HFF-Myc (cell line): ENCODE measurements at places on chromosomes 11 and 22.

DNA sequence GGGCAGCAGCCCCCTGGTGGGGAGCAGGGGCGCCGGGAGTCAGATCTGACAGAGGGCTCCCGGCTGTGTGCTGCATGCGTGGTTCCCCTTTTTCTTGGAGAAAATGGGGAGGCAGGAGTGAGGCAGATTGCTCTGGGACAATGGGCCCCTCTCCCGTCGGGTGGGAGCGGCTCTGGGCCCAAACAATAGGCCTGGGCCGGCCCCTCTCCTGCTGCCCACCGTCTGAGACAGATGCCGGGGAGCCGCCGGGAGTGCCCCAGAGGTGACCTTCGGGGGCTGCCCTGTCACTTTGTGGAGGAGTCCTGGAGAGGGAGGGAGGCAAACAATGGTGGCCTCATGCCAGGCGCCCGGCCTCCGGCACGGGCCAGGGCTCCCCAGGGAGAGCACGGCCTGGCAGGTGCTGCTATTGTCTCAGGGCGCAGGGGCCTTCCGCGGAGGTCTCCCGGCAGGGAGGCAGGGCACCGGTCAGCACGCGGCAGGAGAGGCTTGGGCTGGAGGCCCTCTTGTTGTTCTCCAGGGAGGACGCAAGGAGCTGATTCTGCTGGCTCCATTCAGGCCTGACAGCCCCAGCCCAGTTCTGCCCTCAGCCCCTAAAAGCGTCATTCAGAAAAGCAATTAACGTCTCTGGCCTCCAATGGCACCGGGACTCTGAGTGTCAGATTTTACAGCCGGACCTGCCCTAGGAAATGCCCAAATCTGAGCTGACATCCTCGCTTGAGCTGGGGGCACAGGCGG, 44.8 kb downstream of the SMIM38 start:
- DNase-seq: no peak

- no peak for DNase-seq
Measured at GRCh38 chr11:133519560-133519959, 12.7 kb downstream of the OPCML start.

DNA sequence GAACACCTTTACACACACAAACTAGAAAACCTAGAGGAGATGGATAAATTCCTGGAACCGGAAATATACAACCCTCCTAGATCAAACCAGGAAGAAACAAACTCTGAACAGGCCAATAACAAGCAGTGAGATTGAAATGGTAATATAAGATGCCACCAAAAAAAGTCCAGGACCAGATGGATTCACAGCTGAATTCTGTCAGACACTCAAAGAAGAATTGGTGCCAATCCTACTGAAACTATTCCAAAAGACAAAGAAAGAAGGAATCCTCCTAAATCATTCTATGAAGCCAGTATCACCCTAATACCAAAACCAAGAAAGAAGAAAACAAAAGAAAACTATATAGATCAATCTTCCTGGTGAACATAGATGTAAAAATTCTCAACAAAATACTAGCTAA, 33.9 kb downstream of the PIWIL3 start:
- no peak for DNase-seq

DNA sequence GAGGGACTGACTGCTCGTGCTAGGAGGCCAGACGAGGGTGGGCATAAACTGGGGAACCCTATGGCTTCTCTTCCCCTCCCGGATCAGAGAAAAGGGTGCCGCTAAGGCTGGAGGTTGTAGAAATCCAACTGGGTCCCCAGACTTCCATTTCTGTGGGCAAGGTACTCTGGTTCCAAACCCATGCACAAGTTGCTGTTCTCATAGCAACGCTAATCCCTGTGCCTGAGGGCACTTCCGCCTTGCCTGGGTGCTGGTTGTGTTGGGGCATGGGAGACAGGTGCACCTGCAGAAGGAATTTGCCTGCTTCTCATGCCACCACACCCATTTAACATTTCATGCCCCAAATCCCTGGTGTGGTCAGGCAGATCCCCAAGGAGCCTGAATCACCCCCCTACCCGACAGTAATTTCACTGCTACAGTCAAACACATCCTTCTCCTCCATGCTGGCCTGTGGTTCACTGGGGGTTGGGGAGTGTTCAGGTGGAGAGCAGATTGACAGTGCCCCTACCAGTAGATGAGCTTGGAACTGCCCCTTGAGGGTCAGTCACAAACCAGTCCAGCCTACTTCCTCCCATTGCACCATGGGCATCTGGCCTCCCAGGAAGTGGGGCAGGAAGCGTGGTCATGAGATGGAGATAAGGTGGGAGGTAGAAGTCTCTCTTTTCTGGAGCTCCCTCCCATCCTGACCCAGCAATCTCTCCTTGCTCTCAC, 1.2 kb downstream of the C2CD2L start:
- no peak for DNase-seq

DNA sequence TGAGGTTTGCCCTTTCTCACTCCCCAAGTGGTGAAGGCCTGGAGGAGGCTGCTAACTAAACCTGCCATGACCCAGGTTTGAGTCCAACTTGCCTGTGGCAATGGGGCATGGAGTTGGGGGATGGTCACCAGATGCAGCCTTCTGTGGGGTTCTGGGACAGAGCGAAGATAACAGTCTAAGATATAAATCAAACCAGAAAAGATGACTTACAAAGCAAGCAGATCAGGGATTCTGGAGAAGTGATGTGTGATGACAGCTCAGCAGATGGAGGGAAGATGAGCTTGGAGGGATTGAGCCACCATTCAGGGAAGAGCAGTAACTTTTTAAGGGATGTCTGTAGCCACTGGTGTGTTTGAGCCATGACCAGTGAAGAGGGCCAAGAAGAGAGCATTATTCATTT, 63.6 kb downstream of the MTNR1B start:
- DNase-seq: no peak

DNA sequence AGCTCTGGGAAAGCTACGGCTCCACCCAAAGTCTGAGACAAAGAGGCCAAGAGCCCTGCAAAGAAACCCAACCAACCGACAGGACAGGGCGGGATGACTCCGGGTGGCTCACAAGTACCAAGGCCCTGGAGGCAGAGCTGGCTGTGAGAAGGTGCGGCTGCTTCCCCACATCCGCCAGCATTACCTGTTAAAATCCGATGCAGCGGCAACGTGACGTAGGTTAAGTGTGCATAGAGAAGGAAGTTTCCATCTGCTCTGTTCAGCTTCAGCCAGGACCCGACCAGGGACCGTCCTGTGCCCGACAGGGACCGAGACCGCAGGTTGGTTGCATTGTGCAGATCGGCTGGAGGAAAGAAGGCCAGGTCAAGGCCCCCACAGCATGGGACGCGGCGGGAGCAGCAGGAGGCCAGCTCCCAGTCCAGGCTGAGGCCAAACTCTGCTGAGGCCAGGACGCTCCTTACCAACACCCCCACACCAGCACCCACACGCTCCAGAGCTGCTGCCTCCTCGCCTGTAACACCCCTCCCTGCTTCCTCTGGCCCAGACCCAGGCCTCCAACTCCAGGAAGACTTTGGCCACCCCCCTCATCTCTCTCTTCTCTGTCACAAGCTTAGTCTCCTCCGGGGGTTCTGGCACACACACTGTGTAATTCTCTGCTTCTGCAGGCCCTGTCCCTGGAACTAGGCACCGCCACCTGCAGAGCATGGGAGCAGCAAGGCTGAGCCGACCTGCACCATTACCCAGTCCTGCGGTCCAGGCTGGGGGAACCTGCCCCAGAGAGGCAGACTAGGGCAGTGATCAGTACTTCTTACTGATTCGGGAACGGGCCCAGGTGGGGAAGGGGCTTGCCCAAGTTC, 34.1 kb downstream of the NUP50 start:
- DNase-seq: no peak

GRCh38 chr11:1772270-1773130, 8.8 kb upstream of the CTSD start:
- DNase-seq: peak; percentile 81

DNA sequence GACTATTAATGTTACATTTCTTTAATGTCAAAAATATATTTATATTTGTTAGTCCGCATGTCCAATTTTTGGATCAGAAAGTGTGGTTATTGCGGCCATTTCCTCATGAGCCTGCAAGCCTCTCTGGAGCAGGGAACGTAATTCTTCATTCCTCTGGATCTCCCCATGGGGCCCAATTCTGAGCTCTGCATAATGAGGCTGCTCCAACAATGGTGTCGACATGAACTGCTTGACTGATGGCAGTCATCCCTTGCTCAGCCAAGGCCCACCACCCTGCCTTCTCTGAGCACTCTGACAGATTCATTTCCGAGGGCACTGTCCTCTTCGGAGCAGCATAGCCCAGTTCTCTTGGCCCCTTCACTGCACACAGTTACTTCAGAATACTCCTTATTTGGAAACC, 3.1 kb upstream of the HEPACAM start:
- DNase-seq: no peak

DNA sequence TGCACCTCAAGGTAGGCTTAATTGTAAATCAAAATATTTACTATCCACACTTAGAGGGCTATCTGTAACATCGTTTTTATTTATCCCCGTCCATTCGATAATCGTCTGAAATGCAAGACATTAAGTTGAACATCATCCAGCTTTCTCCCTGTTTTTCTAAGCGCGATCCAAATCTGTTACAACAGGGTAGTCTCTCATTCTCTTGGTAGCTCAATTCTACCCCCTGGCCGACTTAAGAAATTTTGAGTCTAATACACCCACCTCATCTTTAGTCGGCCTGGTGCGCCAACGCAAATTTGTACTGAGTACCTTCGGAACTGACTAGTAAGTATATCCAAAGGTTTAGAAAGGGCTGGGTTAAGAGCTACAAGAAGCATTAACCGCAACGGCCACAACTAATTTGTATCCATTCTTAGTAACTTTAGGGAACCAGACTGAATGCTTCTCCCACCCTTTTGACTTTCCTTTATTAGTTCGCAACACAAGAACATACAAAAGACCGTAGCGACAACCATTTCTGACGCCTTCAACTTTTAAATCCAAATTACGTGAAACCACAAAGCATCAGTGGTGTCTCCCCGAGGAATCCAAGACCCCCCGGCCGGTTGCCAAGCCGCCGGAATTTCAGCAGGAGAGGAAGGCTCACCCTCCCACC, 1.0 kb upstream of the ZNF143 start:
- no peak for DNase-seq

GRCh38 chr11:132177106-132177505, 806.7 kb downstream of the NTM start:
- DNase-seq: peak; percentile 37

GRCh38 chr11:114078423-114078822, 18.9 kb downstream of the ZBTB16 start:
- no peak for DNase-seq

- DNase-seq: no peak
Measured at GRCh38 chr22:48240935-48241230, 1478.4 kb downstream of the TBC1D22A start.

DNA sequence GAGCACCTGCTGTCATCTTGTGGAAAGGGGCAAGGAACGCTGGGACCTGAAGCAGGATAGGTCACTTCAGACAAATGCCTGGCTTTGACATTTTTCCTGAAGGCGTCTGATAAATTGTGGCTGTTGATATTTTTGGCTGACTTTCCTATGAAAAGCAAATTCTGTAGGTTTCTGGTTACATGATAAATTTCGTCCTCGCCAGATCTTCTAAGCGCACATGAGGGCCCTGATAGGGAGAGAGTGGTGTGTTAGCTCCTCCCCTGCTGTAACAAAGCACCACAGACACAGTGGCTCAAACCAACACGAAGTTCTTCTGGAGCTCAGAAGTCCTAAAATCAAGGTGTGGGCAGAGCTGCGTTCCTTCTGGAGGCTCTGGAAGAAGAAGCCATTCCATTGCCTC, 19.6 kb downstream of the APOL4 start:
- no peak for DNase-seq

DNA sequence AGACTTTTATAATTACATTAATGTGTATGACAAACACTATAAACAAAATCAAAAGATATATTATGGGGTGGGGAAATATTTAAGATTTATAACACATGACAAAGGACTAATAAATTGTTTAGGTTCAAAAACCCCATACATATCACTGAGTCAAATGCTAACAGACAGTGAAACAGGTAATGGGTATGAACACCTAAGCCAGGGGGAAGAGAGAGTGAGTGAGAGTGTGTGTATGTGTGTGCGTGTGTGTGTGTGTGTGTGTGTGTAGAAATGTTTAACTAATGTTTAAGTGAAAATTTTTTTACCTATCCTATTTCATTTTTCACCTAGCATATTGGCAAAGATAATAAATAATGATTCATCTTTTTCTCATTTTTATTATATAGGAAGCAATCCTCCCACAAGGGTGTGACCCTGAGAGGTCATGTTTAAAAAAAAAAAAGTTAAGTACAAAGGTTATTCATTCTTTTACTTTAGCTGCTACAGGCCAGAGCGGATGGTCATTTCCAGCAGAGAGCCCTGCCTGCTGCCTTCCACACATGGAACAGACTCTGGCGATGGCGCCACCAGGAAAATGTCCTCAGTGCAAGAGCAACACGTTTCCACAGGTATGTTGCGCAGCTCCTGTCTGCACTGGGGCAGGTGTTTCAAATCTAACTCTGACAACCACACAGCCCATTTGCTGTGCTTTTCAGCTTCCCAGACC, 72.9 kb downstream of the PISD start:
- DNase-seq: no peak

DNA sequence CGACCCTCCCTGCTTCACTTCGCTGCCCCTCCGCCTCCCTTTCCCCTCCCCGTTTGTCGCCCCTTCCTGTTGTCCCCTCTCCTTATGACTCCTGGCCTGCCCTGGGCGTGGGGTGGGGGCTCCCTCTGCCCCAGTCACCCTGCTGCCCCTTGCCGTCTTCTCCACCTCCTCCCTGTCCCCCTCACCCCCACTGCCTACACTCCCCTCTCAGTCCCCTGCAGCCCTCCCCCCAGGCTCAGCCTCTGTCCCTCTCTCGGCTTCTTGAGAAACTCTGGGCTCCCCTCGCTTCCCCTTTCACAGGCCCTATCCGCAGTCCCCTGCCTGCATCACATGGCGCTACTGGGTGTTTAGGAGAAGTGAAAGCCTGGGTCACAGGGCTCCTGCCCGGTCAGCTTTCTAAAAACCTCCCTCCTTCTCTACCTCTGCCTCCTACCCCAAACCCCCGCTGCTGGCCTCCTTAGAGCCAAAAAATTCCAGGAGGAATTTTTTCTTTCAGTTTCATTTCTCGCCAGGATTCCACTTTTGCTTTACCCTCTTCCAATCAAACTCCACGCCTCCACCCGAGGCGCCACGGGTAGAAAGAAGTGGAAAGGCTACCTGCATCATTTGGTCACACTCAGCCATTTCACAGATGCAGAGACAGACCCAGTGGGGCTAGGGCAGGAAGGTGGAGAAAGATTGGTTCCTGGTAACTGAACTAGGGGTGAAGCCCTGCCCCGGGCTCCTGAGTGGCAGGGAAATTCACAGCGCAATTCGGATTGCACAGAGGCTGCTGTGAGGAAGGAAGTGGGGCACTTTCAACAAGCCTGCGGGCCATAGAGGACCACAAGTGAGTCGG, at the start of gene SLC15A3:
Gene SLC15A3, minus strand, starts transcription at position 273 of the 838 bp plus-strand sequence. CDS start 625 bp downstream, outside the sequence.
- no peak for DNase-seq

GRCh38 chr22:19359554-19360299, 68.2 kb upstream of the CLTCL1 start:
- DNase-seq: no peak

GRCh38 chr11:97072420-97072819, 682.6 kb downstream of the JRKL start:
- no peak for DNase-seq
